ENCODE measurements at places on chromosomes 5 and 9.

- no peaks in the 10 kb centered on the region for H3K27me3 ChIP-seq
- no peak for DNase-seq
- H3K36me3 ChIP-seq: peaks cover 60% of the 10 kb centered on the region
- H3K4me3 ChIP-seq: peak overlapping the region; percentile 95
These were observed 1.5 kb downstream of the TNFAIP8 start for GRCh38 chr5:119357270-119357669.

DNA sequence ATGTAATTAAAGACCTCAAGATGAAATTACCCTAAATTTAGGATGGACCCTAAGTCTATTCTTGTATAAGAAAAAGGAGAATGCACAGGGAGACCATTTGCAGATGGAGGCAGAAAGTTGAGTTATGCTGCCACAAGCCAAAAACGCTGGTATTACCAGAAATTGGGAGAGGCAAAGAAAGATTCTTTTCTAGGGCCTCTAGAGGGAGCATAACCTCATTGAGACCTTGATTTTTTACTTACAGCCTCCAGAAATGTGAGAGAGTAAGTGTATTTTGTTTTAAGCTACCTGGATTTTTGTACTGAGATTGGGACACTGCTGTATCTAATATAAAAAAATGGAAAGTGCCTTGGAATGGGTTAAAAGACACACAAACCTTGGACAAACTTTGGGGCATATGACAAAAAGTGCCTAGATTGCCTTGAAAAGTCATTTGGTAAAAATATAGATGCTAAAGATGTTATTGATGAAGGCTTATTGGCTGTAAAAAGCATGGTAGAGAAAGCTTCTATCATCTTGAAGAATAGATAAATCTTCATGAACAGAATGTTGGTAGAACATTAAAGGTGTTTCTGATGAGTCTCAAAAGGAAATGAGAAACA lies 174.7 kb upstream of the PRDM9 start:
- H3K27me3 ChIP-seq: no peaks in the 10 kb centered on the region
- DNase-seq: no peak
- H3K4me3 ChIP-seq: no peak overlapping the region

DNA sequence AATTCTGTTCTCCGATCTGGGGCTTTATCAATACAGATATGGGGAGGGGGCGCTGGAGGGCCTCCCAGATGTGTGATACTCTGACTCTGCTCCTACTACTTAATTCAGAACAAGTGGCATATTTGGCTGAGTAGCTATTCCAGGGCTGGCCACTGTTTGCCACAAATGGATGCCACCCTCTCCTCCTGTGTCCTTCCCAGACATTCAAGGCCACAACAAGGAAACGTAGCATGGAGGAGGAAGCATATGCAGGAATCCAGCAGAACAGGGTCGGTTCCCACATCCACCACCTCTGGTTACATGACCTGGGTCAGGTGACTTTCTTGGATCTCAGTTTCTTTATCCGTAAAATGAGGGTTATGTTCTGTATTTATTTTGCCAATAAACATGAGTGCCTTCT lies 131.0 kb downstream of the GOLPH3 start:
- H3K4me3 ChIP-seq: no peak overlapping the region
- no peak overlapping the region for H3K27ac ChIP-seq
- H3K36me3 ChIP-seq: no peaks in the 10 kb centered on the region

DNA sequence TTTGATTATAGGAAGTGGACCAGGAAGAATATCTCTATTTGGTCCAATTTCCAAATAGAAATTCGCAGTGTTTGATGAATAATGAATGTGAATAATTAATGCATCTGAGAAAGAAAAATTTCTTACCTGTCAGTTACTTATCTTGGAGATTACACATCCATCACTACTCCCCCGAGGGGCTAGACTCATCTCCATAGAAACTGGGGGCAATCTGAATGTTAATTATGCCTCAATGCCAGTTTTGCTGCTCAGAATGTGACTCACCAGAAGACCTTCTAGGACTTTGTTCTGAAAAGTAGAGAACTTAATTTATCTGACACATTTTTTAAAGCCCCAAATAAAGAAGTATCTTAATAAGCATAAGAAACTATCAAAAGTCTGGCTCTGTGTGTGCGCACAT lies 233.4 kb upstream of the NR4A3 start:
- no peak overlapping the region for H3K4me3 ChIP-seq
- no peak overlapping the region for H3K27ac ChIP-seq
- peaks cover 3% of the 10 kb centered on the region for H3K27me3 ChIP-seq
- H3K4me1 ChIP-seq: no peaks in the 10 kb centered on the region

DNA sequence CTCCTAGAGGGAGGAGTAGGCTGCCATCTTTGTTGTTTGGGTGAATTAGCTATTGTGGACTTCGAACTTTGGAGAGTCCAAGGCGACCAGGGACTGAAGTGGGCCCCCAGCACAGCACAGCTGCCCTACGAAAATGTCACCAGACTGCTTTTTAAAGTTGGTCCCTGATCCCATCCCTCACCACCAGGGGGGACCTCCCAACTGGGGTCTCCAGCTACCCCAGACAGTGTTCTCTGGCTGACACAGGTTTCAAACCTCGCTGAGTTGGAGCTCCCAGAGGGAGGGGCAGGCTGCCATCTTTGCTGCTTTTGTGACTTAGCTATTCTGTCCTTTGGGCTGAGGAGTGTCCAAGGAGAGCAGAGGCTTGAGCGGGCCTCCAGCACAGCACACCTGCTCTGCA lies 45.7 kb upstream of the ADRB2 start:
- DNase-seq: no peak
- no peak overlapping the region for H3K27ac ChIP-seq
- H3K4me3 ChIP-seq: no peak overlapping the region
- no peaks in the 10 kb centered on the region for H3K36me3 ChIP-seq
- peaks cover 9% of the 10 kb centered on the region for H3K4me1 ChIP-seq

GRCh38 chr9:123928533-123929176 lies 1.3 kb downstream of the DENND1A start:
- peak overlapping the region; percentile 96 for H3K27ac ChIP-seq
- H3K4me1 ChIP-seq: peaks cover 43% of the 10 kb centered on the region
- H3K4me3 ChIP-seq: peak overlapping the region; percentile 91
- peaks cover 15% of the 10 kb centered on the region for H3K36me3 ChIP-seq
- no peaks in the 10 kb centered on the region for H3K27me3 ChIP-seq
- DNase-seq: peak; percentile 27

DNA sequence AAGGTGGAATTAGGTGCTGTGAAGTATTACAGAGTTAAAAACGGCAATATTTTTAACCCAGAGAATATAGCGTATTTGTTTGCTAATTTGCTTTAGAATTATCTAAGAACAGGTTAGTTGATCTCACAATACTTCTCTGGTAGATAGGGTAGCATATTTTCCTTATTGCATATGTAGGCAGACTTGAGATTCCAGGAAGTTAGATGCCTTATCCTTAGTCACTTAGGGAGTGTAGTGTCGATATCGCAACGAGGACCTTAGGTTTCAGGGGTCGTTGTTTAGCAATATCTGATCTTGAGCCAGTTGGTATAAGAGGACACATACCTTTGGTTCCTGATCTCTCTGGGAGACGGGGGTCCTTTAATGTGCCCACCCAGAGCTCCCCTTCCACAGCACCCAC lies 28.5 kb upstream of the IL6ST start:
- H3K27me3 ChIP-seq: no peaks in the 10 kb centered on the region
- DNase-seq: no peak
- no peaks in the 10 kb centered on the region for H3K36me3 ChIP-seq
- H3K4me3 ChIP-seq: no peak overlapping the region
- H3K27ac ChIP-seq: no peak overlapping the region

DNA sequence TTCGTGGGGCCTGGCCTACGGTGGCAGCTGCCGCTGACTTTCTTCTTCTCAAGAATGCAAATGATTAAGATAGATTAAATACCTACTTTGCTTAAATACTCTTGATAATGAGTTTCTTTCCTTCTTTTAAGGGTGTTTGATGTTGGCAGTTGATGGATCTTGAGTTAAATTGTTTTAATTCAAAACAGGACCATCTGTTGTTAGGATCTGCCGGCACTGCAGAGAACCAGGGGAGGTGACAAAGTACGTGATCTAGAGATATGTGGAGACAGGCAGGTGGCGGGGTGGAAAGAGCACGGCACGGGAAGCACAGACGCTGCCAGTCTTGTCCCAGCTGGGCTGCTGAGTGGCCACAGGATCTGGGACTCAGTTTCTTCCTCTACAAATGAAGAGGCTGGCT lies 37.9 kb downstream of the MED27 start:
- DNase-seq: no peak
- peaks cover 6% of the 10 kb centered on the region for H3K4me1 ChIP-seq
- H3K4me3 ChIP-seq: no peak overlapping the region
- H3K36me3 ChIP-seq: peaks cover 2% of the 10 kb centered on the region
- H3K27ac ChIP-seq: no peak overlapping the region

DNA sequence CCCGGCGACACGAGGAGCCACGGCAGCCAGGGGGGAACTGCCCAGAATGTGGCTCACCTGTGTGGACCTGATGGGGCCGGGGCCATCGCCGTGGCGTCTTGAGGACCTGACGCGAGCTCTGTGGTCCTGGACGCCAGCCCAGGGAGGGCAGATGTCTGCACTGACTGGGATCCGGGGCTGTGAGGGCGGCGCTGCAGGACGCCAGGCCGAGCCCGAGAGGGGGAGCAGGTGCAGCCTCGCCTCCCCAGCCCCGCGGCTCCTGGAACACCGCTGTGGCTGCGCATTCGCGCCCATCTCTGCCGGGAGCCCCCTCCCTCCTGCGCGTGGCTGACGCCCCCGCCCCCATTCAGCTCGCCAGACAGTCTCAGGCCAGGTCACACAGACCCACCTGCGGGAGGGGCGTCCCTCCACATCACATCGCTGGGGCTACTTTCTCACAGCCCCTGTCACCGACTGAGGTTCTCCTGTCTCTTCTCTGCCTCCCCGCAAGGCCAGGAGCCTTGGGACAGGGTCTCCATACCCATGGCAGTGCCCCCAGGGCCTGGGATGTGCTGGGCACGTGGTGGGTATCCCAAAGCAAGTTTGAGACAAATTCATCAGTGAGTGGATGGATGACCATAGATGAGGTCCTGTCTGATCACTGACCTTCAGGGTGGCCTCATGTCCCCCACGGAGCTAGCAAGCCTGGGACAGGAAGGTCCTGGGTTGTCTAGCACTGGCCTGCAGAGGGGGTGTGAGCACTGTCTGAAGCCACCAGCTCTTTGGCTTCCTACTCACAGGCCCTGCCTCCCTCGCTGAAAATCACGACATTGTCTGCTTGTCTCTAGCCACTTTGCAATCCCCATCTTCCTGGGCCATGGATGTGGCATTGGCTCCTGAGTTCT lies 47.3 kb downstream of the RASGEF1C start:
- H3K36me3 ChIP-seq: no peaks in the 10 kb centered on the region
- H3K4me3 ChIP-seq: no peak overlapping the region
- peaks cover 23% of the 10 kb centered on the region for H3K27me3 ChIP-seq
- no peak for DNase-seq

DNA sequence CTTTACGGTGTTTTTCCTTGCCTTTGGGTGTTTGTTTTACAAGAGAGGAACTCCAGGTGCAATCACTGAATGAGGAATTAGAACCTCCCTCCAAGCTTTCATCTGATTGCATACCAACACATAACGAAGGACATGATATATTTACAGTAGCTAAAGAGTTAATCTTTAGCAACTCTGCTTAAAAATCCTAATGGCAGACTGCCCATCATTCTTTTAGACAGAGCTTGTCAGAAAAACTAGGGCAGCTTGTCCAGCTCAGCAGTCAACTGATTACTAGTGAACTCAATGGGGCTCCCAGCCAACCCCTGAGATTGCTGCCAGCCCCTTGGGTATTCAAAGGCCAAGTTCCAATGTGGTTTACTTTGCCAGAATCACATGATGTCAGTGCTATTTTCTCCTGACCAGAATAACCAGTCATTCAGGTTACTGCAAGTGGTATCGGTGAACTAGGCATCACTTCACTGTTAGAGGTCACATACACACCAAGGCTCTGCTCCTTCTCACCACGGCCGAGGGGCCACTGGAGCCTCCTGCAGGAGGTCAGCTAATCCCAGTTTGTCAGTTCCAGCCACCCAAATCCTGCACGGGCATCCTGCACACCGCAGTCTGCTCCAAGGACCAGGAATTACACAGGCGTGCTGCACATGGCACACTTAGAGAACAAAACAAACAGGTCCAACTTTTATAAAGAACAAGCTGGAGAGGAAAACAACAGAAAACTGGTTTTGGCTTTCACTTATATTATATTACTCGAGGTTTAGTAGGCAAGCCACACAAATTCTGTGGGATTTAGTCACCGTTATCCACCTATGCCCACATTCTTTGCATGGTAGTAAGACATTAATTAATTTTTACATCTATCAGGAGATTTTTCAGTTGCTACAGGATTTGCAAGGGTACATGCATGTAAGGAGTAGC lies 62.5 kb downstream of the NFIB start:
- no peak overlapping the region for H3K4me3 ChIP-seq
- DNase-seq: no peak
- H3K27ac ChIP-seq: no peak overlapping the region
- H3K4me1 ChIP-seq: no peaks in the 10 kb centered on the region

GRCh38 chr5:115530426-115530825 lies 14.1 kb downstream of the FEM1C start:
- no peak overlapping the region for H3K27ac ChIP-seq
- no peak for DNase-seq
- H3K4me3 ChIP-seq: no peak overlapping the region
- H3K4me1 ChIP-seq: peaks cover 59% of the 10 kb centered on the region
- H3K27me3 ChIP-seq: no peaks in the 10 kb centered on the region

GRCh38 chr5:64790210-64790609 lies 21.5 kb downstream of the CWC27 start:
- H3K36me3 ChIP-seq: peaks cover 24% of the 10 kb centered on the region
- peak overlapping the region; percentile 40 for H3K27ac ChIP-seq
- H3K4me3 ChIP-seq: no peak overlapping the region
- no peaks in the 10 kb centered on the region for H3K27me3 ChIP-seq
- DNase-seq: no peak

- no peaks in the 10 kb centered on the region for H3K4me1 ChIP-seq
- H3K27me3 ChIP-seq: peaks cover 1% of the 10 kb centered on the region
- no peak overlapping the region for H3K27ac ChIP-seq
- H3K36me3 ChIP-seq: peaks cover 3% of the 10 kb centered on the region
These were observed 25.0 kb upstream of the TRIM36 start for GRCh38 chr5:115194676-115195075.

GRCh38 chr5:44697025-44697424 lies 111.7 kb upstream of the MRPS30 start:
- no peaks in the 10 kb centered on the region for H3K27me3 ChIP-seq
- no peaks in the 10 kb centered on the region for H3K36me3 ChIP-seq
- no peaks in the 10 kb centered on the region for H3K4me1 ChIP-seq
- no peak overlapping the region for H3K4me3 ChIP-seq
- H3K27ac ChIP-seq: no peak overlapping the region
- no peak for DNase-seq

GRCh38 chr9:15846611-15847010 lies 293.8 kb downstream of the CCDC171 start:
- no peaks in the 10 kb centered on the region for H3K36me3 ChIP-seq
- H3K4me1 ChIP-seq: no peaks in the 10 kb centered on the region
- H3K4me3 ChIP-seq: no peak overlapping the region
- no peaks in the 10 kb centered on the region for H3K27me3 ChIP-seq

GRCh38 chr5:1548702-1549474 lies 25.1 kb upstream of the LPCAT1 start:
- no peak for DNase-seq
- no peaks in the 10 kb centered on the region for H3K36me3 ChIP-seq
- H3K4me3 ChIP-seq: no peak overlapping the region

Measured in activated naive CD8-positive, alpha-beta T cell treated with anti-CD3 and anti-CD28 coated beads, Interleukin-2, amount 50 U/mL, for 24 hours (primary cell).